Stimulated activated CD8-positive, alpha-beta memory T cell treated with anti-CD3 and anti-CD28 coated beads, Interleukin-15, amount 100 ng/mL, for 48 hours (primary cell): ENCODE measurements at places on chromosomes 6 and 20.

DNA sequence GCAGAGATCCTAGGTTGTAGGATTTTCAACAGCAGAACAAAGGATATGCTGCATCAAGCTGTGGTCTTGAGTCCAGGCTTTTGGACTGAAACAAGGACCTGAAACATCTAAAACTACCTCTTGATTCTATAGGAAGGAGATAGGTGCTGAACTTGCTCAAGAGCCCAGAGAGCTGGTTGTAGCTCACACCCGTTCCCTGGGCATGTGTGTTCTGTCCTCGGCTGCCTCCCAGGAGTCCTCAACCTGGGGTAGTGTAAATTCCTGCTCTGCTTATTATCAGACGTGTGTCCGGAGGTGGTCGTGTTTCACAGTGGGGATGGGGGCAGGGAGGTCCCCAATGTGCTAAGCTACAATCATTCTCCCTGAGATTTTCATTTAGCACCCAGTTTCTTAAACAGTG, 4.8 kb downstream of the NOP56 start:
- no peak for DNase-seq

DNA sequence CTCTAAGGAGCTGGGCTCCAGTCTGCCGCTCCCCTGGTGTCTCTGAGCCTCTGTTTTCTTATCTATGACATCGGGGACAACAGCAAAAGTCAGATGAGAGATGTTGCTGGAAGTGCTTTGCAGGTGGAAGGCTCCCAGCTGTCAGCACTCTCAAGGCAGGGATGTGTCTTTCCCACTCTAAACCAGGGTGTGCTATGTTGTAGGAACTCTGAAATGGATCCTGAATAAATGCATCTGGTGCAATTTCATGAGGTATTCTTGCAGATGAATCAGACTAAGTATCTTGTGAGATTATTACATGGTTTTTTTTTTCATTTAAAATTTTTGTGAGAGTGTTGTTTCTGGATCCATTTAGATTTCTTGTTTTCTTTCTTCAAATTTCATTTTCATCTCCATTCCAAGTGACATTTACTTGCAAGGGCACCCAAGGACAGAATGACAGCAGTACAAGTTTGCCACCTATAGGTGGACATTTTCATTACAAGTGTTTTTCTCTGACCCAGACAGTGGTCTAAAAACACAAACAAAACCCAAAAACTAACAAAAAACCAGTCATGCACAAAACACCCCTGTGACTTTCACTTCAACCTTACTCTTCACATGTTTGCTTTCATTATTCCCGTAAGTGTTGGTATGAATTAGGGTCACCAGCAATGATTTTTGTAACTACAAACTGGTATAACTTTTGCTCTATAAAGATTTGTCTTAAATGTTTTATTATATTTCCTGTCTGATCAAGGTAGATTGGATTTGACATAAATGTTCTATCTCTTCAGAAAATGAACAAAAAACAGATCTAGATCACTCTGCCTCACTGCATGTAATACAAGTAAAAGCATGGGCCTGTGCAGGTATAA, 14.7 kb upstream of the SIM1 start:
- DNase-seq: no peak

DNA sequence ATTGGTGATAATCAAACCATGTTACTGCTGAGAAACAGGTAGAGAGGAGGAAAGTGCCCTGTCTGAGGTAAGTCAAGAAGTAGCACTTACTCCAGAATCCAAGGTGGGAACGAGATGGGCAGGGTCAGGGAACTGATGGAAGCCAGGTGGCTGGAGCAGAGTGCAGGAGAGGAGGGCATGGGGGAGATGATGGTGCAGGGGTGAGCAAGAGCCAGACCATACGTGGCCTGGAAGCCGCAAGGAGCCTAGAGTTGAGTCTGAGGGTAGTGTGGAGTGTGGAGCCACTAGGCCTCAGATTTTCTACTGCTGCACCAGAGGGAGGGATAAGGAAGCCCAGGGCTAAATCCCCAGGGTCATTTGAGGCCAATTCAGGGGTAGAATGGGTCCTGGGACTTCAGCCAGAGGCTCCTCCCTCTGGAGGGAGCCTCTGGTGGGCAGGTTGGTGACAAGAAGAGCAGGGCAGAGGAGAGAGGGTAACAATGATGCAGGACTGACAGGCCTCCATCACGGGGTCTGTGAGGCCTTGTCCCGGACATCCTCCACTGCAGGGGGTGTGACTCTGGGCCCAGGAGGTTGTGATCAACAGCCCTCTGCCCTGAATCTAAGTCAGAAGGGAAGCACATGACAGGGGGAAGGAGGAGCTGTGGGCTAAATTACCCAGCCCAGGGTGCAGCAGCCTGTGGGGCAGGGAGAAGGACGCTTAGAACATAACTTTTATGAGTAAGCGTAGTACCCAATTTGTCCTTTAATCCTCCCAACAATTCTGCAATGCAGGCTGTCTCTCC, 28.7 kb downstream of the COX4I2 start:
- DNase-seq: no peak

- DNase-seq: no peak
Observed at GRCh38 chr6:32128751-32129296, 778 bp upstream of the ATF6B start.

- DNase-seq: no peak
Observed at GRCh38 chr20:51731731-51732095, 36.5 kb downstream of the ATP9A start.

- no peak for DNase-seq
Observed at GRCh38 chr6:35047265-35048011, 93.7 kb downstream of the TCP11 start.

DNA sequence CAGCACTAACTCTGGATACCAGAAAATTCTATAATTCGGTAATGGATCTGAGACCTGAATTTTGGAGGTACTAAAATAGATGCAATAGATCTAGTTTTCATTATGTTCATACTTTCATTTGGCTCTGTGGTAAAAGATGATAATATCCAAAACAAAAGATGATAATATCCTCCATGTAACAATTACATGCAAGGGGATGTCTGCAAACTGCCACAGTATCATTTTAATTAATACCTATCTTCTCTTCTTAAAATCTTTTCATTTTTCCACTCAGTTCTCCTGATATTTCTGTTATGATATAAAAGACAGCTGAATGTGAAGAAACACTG, 15.6 kb downstream of the BTN2A1 start:
- DNase-seq: no peak

DNA sequence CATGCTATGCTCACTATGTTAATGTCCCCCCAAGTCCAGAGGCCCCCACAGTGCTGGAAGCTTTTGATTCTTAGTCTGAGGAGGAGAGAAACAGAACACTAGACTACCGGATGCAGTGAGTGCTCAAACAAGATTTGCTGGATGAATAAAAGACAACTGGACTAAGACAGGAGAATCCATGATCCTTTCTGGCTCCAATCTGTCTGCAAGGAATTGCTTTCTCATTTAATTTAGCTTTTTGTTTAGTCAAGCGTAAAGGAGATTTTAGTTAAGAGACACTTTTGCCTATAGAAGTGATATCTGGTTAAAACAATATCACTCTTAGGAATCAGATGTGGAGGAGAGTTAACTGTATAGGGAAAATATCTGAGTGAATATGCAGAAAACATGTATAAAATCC, 13.5 kb downstream of the LYRM4 start:
- DNase-seq: no peak

- DNase-seq: no peak
Observed at GRCh38 chr20:50186987-50187402, 3.6 kb upstream of the CEBPB start.

DNA sequence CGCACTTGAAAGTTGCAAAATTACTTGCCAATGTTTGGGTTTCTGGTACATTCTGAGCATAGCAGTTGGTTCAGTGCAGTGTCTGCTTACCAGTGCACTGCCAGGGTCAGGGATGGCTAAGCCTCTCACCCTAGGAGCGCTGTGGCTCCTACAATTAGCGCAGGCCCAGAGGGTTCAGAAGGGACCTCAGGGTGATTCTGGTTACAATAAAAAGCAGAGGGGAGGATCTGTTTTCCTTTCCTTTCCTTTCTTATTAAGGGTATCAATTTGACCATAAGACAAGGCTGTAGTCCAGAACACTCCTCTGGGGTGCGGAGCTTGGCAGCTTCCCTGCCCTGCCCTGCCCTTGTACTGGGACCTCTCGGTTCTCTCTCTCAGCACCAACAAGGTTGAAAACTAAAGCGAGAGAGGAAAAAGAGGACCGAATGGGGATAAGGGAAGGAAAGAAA, 2.6 kb downstream of the MAFB start:
- no peak for DNase-seq

DNA sequence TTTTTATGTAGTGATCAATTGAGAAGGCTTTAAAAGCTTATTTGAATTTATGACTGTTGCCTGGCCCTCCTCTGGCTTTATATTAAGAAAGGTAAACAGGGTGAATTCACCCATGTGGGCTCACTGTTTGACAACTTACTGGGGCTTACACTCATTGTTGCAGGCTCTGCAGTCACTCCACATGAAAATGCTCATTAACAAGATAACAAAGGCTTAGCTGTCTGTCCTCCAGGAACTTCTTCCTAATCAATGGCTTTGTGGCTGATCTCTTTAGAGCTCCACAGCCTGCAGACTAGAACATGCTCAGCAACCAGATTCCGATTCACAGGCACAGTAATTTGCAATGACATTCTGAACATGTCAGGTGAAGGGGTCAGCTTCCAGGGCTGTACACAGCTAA, 323.2 kb upstream of the MAN1A1 start:
- DNase-seq: no peak

GRCh38 chr6:162704001-162704400, 23.6 kb downstream of the PRKN start:
- DNase-seq: no peak

DNA sequence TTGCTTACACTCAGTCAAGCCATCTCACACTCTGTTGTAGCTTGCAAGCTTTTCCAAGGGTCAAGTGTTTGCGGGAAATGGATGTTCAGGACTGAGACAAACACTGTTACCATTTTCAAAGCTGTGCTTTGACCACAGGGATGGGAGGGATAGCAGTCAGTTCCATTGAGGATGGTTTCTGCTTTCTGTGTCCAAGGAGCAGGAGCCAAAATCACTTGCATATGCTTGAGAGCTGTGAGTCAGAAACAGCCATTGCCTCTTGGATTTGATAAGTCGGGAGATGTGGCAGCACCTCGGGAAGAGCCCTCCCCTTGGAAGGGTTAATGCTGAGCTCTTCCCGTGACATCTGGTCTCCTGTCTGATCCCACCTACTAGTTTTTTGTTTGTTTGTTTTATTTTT, 85.2 kb downstream of the TCP11 start:
- DNase-seq: no peak

GRCh38 chr20:63896264-63897105, 1.6 kb downstream of the DNAJC5 start:
- no peak for DNase-seq

DNA sequence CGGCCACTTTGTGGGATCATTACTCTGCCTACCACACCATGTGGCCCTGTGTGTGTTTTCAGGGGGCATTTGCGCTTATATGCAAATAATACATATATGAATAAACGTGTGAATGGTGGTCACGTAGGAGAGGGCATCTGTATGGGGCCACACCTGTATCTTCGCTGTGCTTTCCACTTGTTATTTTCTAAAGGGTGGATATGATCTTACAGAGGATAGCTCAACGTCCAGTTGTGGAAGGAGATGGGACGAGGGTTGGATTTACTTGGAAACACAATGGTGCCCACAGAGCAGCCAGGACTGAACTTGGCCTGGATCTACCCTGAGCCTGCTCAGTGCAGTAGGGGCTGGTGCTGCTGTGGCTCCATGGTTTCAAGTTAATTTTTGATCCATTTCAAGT, 93.3 kb downstream of the YTHDF1 start:
- no peak for DNase-seq

- DNase-seq: no peak
Observed at GRCh38 chr6:87728706-87729105, 26.7 kb upstream of the AKIRIN2 start.

DNA sequence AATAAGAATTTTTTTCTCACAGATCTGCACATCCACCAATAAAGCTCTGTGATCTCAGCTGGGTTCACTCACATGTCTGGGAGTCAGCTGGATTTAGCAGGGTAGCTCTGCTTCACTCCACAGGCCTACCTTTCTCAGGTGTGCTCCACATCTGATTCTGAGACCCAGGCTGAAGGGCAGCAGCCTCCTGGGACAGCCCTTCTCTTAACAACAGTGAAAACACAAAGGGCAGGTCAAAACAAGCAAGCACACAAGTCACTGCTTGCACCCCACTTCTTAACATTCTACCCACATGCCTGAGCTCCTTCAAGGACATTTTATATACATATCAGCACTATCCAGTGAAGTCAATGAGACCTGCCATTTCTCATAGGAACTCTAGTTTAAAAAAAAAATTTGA, 96.0 kb upstream of the MAP3K4 start:
- DNase-seq: no peak

- no peak for DNase-seq
Observed at GRCh38 chr6:54595844-54596243, 250.7 kb upstream of the FAM83B start.

DNA sequence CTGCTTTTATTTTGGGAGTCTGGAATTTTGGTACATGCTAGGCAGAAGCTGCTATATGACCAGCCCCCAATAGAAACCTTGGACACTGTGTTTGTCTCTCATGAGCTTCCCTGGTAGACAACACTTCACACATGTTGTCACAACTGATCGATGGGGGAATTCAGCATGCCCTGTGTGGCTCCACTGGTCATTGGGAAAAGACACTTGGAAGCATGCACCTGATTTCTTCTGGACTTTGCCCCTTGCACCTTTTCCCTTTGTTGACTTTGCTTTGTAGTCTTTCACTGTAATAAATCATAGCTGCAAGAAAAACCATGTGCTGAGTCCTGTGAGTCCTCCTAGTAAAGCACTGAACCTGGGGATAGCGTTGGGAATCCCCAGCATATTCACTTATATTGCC, 7.9 kb upstream of the WFDC10A start:
- DNase-seq: no peak

GRCh38 chr20:37407019-37407566, 61.2 kb downstream of the SRC start:
- no peak for DNase-seq

DNA sequence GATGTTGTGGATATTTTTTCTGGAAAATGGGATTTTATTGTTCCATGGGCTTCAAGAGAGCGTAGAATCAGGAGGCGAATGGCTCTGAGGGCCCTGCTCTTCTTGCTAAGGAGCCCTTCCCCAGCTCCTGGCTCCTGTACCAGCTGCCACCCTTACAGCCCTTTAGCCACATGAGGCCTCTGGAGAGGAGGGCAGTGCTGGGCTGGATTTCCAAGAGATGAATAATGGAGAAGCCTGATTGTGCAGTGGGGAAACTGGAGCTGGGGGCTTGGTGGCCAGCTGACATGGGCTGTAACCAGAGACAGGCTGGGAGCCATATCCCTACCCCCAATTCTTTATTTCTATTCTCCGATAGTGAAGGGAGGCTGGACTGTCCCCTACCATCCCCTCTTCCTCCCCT, 9.2 kb downstream of the LRRC73 start:
- no peak for DNase-seq

DNA sequence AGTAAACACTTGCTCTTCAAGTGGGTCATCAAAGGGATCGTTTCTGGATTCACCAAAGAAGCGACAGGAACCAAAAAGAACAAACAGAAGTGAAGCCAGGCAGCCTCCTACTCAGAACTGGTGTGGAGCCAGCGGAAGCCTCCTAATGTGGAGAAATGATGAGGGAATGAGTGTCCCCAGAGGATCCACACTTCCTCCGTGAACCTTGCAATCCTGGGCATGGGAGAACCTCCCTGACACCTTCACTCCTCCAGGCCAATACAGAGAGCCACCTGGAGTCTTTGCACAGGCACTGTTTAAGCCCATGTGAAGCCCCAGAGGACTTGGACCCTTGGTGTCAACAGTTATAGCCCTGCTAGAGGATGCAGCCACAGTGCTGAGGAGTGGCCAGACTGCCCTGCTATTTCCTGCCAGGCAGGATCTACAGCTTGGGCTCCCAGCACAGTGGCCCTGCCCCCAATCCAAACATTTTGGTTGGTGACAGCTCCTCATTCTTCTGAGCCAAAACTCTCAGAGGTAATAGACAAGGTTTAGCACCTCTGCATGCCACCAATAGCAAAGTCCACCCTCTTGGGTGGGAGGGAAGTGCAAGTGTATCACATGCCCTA, 23.2 kb upstream of the SERINC1 start:
- no peak for DNase-seq
